CD4-positive, alpha-beta T cell treated with Interleukin-2 at 100 ng/mL for 4 hours (primary cell): ENCODE measurements at places on chromosomes 13 and 19.

DNA sequence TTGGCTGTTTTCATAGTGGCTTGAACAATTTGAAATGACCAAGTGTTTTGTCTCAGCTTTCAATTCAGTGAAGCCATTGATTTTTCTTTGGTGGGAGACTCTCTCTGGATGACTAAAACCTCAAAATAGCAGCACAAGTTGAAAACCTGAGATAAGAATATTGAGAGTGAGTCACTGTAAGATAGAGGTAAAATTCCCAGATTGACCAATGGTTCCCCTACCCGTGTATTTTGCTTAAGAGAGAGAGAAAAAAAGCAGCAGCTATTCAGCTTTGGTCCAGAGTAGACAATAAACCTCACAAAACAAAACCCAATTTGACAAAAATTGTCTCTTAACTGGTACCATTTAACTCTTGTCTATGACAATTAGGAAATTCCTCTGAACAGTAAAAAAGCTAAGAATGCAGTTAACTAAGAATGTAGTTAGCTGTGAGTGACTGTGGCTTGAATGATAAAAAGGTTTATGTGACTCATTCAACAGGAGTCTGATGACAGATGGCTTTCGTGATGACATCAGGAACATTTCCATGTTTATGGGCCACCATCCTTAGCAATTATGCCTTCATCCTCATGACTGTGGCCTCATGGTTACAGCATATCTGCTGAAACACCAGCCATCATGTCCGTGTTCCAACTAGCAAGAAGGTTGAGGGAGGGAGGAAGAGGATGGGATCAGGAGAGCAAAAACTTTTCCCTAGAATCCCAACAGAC lies 356.9 kb downstream of the NDFIP2 start:
- DNase-seq, result no peak

DNA sequence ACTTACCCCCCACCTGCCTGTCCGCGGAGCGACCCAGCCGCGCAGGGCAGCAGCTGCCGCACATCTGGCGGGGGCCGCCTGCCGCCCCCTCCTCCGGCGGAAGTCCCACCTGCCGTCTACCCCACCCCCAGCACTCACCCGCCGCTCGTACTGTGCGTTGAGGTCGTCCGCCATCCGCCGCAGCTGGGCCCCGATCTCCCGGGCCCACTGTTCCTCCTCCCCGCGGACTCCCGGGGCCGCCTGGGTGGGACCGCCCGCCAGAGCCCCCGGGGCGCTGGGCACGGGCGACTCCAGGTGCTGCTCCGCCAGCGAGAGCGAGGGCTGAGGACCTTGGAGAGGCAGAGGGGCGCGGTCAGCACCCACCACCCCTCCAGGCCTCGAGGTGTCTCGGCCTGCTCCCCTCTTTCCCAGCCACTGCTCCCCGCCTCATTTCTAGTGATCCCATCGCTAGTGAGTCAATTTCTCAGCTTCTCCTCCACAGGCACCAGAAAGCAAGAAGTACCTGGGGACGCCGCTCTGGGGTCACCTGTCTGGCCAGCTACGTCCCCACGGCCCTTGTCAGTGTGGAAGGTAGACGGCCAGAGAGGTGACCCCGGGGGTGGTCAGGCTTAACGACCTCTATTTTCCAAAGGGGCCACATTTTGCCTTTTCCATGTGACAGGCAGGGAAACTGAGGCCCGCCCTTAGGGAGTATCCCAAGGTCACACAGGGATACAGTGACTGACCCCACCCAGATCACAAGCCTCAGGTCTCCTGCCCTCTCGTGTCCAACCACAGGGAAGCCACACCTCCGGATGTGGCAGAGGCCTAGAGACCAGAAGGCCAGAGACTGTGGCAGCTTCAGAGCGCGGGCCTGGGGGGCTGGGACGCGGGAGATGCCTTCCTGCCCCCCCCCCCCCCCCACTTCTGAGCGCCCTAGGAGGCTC lies 4.3 kb downstream of the BBC3 start:
- peak; percentile 54 for DNase-seq

DNA sequence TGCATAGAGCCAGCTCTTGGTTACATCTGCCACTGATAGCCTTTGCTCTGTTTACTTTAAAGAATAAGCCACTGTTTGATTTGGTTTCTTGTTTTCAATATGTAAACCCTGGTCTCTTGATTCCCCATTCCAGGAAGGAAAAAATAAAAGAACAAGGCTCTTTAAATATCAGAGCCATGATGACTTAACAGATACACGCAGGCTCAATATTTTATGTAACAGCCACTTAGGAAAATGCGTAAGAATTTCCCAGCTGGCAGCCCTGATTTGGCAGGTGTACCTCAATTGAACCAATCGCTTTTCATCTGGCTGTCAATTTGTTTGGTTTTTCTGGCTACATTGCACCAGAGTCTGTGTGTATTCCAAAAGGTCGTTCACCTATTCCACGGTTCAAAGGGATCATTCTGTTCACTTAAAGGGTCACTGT lies 65.6 kb downstream of the IRS2 start:
- no peak for DNase-seq

GRCh38 chr13:33879118-33879517 lies 61.2 kb downstream of the RFC3 start:
- no peak for DNase-seq

GRCh38 chr19:45906221-45906620 lies 3.8 kb upstream of the MYPOP start:
- no peak for DNase-seq

DNA sequence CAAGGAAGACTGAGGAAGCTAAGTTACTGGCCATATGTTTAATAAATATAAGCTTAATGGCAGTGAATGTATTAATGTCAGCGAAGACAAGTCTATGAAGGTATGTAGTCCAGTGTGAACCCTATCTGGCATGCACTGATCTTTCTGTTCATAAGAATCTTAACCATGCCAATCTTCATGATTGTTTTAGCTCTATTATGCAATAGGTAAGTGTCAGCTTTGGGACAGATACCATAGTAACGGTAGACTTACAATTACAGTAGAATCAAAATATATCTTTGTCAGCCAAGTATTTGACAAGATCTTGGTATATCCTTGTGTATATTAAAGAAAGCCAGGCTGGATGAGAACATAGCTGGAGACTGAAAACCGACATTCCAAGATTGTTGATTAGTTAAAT lies 428.5 kb downstream of the SPRY2 start:
- DNase-seq, result no peak

DNA sequence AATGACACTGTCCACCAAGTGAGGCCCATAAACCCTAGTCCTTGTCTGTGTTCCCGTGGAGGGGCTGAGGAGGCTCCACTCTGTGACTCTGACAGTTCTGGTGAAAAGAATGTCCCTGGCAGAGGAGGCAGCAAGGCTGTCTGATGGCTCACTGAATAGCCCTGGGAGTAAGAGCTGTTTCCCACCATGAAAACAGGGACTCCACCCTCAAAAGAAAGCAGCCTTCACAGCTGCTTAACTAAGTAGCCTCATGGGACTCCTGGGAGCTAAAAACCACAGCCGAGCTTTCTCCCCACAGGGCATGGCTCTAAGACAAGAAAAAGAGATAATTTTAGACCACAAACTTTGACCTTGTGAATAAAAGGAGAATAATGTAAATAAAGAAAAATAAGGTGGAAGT lies 135.1 kb upstream of the FRY start:
- no peak for DNase-seq

DNA sequence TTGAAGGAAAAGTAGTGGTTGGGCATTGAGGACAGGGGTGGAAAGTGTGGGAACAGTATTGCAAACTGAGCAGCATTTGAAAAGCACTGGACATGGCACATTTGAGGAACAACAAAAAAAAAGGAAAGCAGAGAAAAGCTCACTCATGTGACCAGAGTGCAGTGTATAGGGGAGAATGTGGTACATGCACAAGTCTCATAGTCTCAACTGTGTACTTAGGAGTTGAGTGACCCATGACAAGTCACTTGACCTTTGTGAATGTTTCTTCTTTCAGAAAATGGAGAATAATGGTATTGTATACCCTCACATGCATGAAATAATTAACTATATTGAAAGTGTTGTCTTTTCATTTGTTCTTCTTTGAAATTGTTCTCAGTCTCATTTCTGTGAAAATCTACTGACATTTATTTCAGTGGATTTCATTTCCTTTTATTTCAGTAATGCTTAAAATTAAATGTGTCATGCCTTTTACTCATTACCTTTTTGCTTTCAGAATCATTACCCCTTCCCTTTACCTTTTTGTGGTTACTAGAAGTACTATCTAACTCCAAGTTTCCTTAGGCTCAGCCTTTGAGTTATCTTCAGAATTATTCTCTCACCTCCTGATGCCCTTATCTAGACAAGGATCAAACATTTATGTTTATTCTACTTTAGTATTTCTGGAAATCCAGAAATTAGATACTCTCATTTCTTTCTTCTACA lies 79.1 kb upstream of the MLNR start:
- DNase-seq, result no peak

DNA sequence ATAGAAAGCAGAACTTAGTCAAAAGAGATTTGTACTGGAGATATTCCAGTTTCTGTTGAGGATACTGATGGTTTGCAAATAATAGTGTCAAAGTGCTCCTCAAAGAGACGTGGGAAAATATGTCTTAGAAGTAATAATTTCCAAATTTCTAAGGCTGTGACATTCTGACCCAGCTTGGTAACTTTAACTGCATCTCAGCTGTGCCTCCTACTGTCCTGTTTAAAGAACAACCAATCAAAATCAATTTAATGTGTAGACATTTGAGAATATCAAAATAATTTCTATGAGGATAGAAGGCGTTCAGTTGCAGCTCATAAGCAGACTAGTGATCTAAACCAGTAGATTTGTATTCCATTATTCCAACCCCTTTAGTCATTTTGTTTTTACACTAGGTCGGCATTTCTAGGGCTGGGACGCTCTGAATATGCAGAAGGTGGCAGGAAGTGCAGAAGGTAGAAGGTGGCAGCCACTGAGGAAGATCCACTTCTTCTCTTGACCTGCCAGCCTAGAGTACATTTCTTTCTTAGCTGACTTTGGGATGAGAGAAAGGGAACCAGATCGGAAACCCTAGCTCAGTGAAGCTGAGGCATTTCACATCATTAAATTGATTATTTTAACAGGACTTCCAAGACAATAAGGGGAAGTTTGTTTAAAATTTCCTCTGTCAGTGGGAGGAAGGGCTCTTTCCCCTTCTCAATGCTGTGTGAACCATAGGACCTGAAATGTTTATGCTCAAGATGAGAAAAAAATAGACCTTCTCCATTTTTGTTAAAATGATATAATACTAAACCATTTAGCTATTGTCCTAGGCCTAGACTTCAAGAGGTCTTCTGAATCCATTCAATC lies 67.5 kb downstream of the COL4A1 start:
- no peak for DNase-seq

GRCh38 chr13:28611654-28612131 lies 47.2 kb upstream of the POMP start:
- DNase-seq, result peak; percentile 8

DNA sequence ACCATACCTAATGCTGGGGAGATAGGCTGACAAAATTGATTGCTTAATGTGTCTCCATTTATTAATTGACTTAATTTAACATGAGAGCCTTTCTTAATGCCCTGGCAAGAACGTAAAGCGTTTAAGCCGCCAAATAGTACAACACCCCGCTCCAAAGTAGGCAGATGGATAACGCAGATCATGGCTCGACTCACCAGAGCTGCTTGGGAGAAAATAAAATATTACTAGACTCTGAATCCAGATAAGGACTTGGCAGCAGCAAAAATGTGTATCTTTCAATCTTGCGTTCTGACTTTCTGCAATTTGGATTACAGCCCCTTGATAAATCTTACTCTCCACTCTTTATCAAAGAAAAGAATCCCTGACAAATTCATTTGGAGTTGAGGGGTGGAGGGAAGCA lies 403 bp upstream of the SIAH3 start:
- no peak for DNase-seq

DNA sequence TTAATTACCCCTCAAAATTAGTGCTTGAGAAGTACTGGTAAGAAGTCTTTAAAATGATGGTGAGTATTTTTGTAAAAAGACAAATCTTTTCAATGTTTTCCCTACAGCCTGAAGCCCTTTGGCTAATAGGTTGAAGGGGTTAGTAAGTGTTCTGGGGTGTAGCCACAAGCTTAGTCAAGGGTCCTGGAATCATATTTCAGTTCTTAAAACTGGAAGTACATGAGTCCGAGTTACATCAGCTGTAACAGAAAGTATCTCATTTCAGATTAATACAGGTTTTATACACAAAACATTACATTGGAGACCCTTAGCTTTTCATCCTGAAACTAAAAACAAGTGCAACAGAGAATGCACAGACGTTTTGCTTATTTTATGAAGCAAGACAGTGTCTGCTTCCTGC lies 52.7 kb upstream of the TEX29 start:
- DNase-seq, result no peak

- no peak for DNase-seq
Measured at GRCh38 chr13:41568143-41568971, 111.0 kb downstream of the RGCC start.

DNA sequence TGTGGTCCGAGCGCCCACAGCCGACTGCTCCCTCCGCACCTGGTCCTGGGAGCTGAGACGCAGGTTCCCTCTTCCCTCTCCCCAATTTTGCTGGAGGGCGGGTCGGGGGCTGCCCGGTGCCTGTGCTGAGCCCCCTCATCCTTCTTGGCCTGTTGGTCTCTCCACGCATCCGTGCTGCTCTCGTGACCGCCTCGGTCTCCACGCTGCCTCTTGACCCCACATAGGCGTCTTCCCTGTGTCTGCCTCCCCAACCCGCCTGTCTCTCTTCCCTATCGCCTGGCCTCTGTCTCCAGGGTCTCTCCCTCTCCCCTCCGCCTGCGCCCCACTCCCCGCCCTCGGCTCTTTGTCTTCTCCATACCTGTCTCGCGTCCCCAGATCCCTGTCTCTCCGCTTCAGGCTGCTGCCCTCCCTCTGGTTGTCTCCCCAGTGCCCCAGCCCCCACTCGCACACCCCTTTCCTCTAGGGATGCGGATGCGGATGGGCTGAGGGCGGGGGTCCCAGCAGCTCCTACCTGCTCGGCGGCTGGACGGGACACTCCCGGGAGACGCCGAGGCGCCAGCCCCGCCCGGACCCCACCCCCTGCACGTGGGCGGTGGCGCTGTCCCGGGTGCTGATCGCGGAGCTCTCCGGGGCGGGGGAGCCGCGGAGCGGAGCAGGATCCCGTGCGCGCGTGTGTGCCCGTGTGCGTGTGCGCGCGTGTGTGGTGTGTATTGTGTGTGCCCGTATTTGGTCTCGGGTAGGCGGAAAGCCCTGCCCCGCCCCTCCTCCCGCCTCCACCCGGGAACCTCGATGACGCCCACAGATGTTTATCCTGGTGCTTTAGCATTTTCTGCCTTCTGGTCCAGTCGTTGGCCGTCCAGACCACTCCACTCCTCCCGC lies at the start of gene SYT5:
SYT5 (minus strand) TSS at position 684 of the 879 bp plus-strand sequence. CDS start 1,248 bp downstream, outside the sequence.
- peak; percentile 61 for DNase-seq

- DNase-seq, result no peak
Measured at GRCh38 chr13:25980255-25980654, 71.6 kb downstream of the SHISA2 start.

DNA sequence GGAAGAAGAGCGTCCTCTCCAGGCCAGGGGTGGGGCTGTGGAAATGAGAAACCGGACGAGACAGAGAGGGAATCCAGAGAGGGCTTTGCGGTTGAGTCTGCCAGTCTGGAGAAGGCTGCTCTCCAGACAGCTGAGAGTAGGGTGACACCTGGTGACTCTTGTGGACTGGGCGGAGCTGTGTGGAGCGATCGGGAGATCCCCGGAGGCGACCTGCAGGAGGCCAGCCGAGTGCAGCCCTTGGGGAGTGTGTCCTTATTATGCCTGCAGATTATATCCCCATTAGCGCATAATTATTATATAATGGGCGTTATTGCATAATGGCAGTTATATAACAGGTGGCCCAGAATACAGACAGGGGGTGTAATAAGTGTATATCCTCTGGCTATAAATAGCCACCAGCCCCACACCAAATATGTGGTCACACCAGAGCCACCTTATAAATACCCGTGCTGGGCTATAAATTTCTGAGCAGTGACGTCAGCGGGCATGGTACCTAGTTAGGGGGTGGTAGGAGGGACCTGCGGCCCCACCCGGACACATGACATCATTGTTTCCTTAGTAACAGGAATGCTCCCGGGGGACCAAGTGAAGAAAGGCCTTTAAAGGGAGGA lies 41.2 kb downstream of the NFIX start:
- no peak for DNase-seq
